Esophagus squamous epithelium (tissue), 5 donors: ENCODE measurements at places on chromosomes 1 and 21.

DNA sequence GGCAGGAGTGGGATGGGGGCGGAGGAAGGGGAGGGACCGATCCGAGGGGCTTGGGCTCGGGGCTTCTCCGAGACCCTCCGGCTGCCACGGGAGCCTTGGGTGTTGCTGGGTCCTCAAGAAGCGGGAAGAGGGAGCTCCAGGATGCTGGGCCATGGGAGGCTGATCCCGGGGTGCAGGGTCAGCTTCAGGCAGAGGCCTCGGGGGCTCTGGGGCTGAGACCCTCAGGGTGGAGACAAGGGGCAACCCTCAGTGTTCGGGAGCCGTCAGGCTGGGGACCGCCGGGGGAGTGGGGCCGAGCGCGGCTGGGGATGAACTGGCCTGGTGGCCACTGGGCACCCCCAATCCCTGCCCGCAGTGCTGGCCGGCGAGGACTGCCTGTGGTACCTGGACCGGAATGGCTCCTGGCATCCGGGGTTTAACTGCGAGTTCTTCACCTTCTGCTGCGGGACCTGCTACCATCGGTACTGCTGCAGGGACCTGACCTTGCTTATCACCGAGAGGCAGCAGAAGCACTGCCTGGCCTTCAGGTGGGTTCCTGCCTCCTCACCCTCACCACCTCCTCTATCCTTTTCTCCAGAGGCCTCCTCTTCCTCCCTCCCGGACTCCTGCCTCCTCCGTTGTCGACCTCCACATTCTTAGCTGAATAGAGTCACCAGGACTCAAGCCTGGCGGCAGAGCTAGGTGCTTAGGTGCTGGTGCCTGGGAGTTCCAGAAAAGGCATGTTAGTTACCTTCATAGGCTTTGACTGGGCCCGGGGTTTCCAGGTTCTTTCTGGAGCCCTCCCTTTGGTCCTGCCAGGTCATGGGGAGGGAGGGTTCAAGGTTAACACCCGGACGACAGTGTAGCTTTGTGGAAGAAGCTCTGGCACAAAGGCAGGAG lies 631 bp downstream of the SHISA4 start:
- DNase-seq: no peak

DNA sequence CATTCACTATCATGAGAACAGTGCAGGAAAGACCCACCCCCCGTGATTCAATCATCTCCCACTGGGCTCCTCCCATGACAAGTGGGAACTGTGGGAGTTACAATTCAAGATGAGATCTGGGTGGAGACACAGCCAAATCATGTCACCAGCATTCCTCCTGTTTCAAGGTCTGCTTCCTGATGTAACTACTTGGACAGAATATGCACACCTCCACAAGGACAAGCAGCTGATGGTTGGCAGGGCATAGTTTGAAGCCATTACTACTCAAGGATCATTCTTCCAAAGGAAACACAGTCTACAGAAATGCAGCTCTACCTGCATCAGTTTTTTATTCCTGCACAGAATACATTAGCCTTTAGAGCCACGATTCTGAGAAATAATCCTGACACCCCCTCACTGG lies 28.5 kb upstream of the RNF2 start:
- DNase-seq: no peak

DNA sequence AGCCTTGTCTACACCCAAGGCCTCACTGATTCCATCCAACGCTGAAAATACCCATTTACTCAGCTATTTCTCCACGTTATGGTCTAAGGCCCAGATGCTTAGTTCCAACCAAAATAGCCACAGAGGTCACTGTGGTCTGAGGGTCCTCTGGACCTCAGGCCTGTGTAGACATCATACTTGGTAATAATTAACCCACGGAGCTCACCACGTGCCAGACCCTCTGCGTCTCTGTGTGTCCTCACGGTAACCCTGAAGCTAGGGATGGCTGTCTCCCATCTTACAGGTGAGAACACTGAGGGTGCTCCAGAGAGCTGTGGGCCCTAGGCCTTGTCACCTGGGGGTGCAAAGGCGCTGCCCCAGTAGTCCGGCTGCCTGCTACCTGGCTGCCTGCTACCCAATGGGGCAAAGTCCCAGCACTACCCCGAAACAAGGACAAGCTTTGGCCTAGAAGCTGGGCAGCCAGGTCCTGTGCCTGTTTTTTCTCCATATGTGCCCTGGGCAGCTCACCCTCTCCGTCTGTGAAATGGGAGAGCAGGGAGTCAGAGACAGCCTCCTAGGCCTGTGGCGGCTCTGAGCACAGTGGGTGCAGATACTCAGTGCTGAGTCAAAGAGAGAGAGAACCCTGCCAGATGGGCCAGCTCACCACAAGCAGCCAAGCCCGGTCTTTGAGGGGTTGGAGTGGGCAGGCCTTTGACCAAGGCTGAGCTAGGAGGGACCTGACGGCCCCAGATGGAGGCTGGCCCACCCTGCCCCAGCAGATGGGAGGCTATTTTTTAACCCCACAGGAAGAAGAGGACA lies 17.0 kb upstream of the RUNX3 start:
- DNase-seq: no peak

- no peak for DNase-seq
Measured at GRCh38 chr1:43565600-43566360, 35.1 kb downstream of the PTPRF start.

GRCh38 chr1:50968821-50969610 lies 1.0 kb upstream of the CDKN2C start:
- no peak for DNase-seq

DNA sequence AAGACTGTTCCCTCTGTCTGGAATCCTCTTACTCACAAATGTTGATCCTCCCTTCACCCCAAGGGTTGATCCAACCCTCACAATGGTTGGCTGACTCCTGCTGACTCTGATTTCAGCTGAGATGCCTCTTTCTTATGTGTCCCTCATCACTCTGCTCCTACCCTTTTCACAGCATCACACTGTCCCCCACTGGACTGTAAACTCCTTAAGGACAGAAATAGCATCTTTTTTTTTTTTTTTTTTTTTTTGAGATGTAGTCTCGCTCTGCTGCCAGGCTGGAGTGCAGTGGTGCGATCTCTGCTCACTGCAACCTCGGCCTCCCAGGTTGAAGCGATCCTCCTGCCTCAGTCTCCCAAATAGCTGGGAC lies 97.9 kb upstream of the SYT6 start:
- no peak for DNase-seq

DNA sequence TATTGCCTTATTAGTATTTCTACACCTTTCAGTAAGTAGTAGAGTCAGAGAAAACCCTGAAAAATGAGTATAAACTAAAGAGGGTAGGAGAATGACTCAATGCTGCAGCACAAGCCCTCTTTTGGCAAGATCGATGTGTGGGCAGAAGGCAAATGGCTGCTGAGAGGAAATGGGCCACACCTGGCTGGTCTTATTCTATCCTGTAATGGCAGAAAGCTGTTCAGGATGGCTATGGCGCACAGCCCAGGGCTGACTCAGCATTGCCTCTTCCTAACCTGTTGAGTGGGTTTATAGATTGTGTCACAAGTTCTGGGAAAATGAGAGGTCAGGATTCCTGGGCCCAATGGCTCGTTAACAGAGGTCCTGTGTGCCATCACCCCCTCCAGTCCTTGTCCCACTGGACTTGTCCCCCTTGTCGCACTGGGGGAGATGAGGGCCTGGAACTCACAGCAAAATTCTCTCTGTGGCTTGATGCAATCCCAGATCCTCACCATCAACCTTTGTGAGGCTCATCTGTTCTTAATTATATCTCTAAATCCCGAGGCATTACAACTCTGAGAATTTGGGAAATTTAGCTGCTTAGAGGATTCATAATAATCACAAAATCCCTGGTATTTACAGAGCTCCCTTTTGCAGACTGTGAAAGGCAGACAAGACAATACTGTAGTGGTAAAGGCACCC lies 13.2 kb downstream of the HMGB4 start:
- no peak for DNase-seq

GRCh38 chr1:110218739-110219138 lies 8.6 kb downstream of the KCNC4 start:
- DNase-seq: no peak

GRCh38 chr1:180579961-180580611 lies 21.3 kb downstream of the OVAAL start:
- no peak for DNase-seq
